CD4-positive, alpha-beta memory T cell (primary cell): ENCODE measurements at places on chromosomes 3 and 15. TPM values are rescaled to one million over a fixed set of nuclear protein-coding genes. Genes with fewer than 3 reads are reported as not detected.

- no peak for DNase-seq
Observed at GRCh38 chr3:61078048-61078752, 173.1 kb downstream of the FHIT start.

GRCh38 chr15:98080791-98081190, 120.3 kb downstream of the ARRDC4 start:
- no peak for DNase-seq

DNA sequence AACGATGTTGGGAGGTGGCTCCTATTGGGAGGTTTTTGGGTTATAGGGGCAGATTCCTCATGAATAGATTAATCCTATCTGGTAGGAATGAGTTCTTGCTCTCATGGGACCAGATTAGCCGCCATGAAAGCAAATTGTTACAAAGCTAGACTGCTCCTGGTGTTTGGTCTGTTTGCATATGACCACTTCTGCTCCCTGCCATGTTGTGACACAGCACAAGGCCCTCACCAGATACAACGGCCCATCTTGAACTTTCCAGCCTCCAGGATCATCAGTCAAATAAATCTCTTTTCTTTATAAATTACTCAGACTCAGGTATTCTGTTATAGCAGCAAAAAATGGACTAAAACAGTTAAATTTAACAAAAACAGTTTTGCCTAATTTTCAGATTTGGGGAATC, 34.4 kb downstream of the TRIM42 start:
- no peak for DNase-seq

DNA sequence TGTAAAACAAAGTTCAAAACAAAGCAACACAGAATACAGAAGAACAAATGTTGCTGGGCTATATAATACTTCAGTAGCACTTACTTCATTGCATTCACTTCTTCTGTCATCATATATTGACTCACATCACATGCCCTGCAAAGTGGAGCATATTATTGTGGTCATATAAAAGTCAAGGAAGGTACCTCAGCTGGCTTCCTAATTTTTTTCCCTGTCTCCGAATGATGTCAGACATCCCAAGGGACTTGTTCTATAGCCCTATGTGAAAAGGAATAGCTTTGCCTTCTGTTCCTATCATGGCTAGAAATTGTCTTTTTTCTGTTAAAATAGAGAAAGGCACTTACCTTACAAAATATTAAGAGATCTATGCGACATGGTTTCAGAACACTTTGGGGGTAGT, 109.4 kb downstream of the LRTM1 start:
- DNase-seq = no peak

DNA sequence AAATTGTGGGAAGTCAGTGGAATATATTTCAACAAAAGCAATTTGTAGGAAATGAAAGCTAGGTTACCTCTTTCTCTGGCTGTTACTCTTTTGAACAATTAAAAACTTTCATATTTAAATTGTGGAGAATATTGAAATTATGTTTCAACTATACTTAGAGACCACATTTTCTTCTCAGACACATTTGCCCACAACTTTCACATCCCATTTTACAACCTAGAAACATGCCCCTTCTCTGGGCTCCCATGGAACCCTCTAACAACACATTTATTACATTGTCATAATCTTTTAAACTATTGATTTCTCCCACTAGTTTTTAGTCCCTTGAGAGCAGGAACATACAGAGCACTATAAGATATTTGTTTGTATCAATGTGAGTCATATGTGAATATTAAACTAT, 211.7 kb upstream of the TTC14 start:
- no peak for DNase-seq

DNA sequence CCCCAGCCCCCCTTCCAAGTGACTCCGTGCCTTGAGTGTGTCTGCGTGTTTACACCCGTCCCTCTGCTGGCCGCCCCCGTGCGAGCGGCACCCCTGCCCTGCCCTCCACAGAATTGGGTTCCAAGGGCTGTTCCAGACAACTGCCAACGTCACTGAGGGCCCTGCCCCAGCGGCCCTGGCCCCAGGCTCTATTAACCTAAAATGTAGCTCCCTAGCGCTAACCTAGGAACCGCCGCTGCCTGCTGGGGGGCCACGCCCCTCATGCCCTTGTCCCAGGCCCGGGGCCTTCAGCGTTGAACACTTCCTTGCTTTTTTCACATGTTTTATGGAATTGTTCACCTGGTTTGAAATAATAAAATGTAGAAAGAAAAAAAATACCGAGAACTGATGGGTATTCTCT, 10.0 kb upstream of the SEMA3B start:
- no peak for DNase-seq

DNA sequence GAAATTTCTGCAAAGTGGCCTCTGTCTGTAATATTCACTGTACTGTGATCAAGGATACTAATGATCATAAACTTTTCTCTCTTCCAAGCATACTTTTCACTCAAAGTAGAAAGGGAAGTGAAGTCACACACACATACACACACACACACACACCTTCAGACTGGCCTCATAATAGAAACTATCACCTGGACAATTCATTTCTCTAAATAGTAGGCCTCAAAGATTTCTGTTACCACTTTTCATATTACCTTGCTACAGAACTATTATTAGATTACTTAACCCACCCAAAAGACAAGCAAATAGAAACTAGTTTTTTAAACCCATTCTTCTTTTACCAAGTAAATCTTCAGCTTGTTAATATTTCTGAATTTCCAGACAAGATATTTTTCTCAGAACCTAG, 12.2 kb downstream of the CPB1 start:
- no peak for DNase-seq

- DNase-seq = no peak
Observed at GRCh38 chr3:79063624-79064023, 704.2 kb downstream of the ROBO1 start.

DNA sequence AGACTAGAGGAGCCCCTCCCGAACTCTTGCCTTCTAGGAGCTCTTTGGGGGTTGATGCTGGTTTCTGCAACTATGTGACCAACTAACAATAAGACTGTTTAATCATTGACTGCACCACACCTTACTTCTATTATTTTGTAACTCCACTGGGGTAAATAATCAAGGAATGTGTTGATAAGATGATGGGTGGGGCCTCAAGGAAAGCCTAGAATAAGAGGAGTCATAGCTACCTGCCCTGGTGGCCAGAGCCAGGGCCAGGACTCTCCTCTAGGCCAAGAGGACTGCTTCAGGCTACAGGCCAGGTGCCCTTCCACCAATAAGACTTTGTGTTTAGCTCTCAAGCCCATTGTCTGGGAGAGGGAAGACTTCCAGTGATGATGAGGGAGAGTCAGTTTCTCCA, 41.2 kb upstream of the PIAS1 start:
- DNase-seq = no peak

- DNase-seq = no peak
Observed at GRCh38 chr3:189202106-189202505, 30.3 kb downstream of the TPRG1 start.

GRCh38 chr3:138846262-138846791, 11.6 kb upstream of the PIK3CB start:
- no peak for DNase-seq

DNA sequence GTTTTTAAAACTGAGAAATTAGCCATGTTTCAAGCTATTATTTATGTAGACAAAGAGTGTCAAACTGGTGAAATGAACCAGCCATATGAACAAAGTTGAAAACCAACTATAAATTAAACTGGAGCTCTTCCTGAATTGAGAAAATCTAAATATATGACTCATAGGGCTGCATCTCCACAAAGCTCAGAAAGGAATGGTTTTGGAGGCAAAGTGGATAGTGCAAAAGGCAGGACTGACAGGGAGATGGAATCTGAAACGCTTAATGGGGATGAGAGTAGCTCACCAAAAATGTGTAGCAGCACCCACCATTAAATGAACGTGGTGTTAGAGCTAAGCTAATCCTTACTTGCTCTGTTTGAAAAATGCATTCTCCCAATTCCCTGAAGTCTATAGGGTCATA, 1066.0 kb downstream of the AGBL1 start:
- DNase-seq = no peak

Gene LRRC31
- polyA plus RNA-seq = not detected

Gene ATP13A5
- polyA plus RNA-seq = not detected
